Osteocyte (in vitro differentiated cells): ENCODE measurements at places on chromosomes 16 and 17.

GRCh38 chr17:81579821-81580321, 27.7 kb upstream of the FAAP100 start:
- no peak for DNase-seq

DNA sequence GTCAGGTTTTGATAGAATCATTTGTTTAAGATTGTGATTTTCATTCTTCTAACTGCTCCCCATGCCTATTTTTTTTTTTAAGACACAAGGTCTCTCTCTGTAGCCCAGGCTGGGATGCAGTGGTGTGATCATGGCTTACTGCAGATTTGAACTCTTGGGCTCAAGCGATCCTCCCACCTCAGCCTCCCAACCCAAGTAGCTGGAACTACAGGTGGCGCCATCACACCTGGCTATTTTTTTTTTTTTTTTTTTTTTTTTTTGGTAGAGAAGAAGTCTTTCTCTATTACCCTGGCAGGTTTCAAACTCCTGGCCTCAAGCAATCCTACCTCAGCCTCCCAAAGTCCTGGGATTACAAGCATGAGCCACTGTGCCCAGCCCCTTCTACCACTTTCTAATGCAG, 223.3 kb downstream of the CBLN1 start:
- DNase-seq = no peak

GRCh38 chr16:11135464-11135973, 120.5 kb downstream of the SOCS1 start:
- DNase-seq = no peak

- no peak for DNase-seq
Measured at GRCh38 chr17:74260525-74260850, 13.5 kb upstream of the DNAI2 start.

DNA sequence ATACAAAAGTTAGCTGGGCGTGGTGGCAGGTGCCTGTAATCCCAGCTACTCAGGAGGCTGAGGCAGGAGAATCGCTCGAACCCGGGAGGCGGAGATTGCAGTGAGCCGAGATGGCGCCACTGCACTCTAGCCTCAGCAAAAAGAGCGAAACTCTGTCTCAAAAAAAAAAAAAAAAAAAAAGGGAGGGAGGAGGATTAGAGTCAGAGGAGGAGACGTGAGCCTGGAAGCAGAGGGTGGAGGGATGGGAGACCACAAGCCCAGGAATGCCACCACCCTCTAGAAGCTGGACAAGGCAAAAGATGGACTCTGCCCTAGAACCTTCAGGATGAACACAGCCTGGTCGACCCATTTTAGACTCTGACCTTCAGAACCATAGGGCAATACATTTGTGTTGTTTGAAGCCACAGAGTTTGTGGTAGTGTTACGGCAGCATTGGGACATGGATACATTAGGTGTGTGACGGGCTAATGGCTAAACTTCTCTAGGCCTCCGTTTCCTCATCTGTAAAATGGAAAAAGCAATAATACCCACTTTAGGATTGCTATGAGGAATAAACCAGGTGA, 2.1 kb upstream of the SMIM22 start:
- no peak for DNase-seq

GRCh38 chr17:9658593-9659211, 13.4 kb downstream of the USP43 start:
- no peak for DNase-seq
